ENCODE measurements at places on chromosomes 11 and 22.
A peak's percentile ranks its signal among the peaks of the same experiment; 100 is the strongest.

- DNase-seq, result no peak
Observed at GRCh38 chr11:61657566-61658290, 22.5 kb upstream of the DAGLA start.

DNA sequence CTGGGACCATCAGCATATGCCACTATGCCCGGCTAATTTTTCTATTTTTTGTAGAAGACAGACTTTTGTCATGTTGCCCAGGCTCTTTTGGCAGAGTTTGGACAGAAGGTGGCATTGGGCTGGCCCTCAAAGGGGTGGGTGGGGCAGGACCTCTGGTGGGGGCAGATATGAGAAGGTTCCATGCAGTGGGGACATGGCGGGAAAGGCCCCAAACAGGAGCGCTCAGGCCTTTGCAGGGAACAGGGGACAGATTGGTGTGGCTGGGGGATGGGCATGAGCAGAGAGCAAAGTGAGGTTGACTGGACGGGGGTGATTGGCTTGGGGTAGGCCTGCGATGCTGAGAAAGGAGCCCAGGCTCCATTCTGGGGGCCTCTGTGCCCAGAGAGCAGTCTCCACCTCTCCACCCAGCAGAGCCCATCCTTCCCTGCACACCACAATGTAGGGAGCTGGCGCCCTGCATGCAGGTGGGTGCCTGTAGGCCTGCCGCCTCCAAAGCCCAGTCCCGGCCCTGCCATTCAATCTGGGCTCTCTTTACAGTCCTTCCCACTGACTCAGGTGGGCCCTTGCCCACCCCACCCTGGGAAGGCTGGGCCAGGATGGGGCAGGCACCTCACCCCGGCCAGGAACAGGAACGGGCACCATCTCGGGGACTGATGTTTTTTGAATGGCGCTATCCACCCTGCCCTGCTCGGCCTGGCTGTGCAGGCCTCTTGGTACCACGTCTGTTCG is 98.7 kb downstream of the MORC2 start:
- no peak for DNase-seq

DNA sequence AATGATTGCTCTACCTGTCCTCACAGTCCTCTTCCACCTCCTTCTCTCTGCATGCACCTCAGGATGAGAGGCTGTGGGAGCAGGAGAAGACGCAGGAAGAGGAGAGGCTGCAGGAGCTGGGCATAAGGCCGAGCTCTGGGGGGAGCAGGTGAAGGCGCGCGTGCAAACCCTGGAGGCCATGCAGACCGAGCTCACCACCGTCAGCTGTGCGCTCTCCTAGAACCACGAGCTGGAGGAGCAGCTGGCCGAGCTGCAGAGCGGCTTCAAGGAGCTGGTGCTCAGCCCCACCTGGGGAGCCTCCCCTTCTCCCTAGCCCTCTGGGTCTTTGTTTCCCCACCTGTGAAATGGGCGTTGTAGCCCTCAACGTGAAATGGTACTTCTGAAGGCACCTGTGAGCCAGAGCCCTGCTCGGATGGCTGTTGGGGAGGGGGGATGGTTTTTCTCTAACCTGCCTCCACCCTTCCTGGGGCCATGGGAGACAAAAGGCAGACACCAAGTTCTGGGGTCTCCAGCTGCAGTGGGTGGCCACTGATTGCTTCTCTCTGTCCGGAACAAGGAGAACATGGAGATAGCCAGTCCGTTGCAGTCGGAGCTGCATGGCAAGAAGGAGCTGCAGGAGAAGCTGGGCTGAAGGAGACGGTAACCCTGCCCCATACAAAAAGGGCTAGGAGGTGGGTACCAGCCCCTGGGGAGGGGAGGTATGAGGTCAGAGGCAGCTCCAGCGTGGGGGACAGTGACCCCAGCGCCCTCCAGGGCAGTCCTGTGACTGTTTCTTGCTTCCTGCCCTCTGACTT is 65.2 kb upstream of the A4GALT start:
- no peak for DNase-seq

GRCh38 chr11:134164490-134165370 is 59.0 kb downstream of the NCAPD3 start:
- peak; percentile 38 for DNase-seq

GRCh38 chr11:76524919-76525318 is 80.1 kb downstream of the EMSY start:
- no peak for DNase-seq

DNA sequence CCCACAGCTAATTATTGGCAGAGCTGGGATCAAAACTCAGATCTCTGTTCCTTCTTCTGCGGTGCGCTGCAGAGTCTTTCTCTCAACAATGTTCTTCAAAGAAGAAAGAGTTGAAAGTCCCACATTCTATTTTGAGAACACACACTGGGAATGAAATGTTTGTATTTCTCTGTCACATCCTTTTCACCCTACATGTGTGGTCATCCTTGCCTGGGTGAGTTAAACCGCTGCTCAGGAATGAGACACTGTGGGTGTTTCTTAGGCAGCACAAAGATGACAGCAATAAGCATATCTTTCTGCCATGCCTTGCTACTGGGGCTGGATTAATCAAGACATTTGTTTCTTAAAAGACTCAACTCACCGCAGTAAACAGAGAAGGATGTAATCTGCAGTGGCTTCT is 222.6 kb downstream of the LARGE1 start:
- no peak for DNase-seq

DNA sequence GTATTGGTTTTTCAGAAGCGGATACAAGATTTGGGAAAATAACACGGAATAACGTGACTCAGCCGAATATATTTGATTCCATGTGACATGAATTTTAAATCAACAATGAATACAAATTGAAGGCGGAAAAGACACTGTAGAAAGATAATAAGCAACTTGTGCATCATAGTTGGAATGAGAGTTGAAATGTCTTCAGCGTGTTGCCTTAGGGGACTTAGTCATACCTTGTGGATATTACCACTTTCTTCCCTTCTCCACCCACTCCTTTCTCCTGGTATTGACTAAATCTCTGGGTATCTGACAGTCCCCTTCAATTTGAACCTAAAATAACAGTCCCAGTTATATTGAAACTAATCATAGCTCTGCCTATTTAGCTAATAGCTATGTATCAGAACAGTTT is 2373.1 kb upstream of the RAG2 start:
- no peak for DNase-seq

- no peak for DNase-seq
Observed at GRCh38 chr11:15198284-15198683, 83.6 kb downstream of the INSC start.

DNA sequence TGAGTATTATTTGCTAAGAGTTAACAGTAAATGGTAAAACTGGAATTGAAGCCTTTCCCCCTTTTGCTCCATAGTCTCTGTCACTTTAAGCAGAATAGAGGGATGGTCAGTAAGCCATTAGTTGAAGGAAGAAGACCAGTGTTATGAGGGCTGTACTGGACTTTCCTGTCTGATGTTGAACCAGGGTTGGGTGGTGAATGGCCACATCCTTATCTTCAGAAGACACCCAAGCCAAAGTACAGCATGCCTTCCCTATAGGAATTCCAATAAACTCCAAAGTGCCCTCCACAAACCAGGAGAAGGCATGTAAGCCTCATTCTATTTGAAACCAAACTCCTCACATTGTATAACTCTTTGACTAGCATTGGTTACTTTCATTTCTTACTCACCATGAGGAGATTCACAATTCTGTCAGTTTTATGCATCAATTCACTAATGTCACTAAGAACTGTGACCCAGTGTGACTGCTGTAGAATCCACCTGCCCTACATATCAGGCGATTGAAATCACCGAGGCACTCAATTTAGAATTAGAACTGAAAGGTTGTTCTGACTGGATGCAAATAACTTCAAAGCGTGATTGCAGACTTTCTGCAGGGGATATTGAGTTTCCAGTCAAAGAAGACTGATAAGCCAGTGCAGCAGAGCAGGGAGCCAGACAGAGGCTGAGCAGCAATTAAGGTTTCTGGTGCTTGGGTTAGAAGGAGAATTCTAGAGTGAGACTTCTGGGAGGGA is 107.1 kb upstream of the DDI1 start:
- DNase-seq, result no peak

DNA sequence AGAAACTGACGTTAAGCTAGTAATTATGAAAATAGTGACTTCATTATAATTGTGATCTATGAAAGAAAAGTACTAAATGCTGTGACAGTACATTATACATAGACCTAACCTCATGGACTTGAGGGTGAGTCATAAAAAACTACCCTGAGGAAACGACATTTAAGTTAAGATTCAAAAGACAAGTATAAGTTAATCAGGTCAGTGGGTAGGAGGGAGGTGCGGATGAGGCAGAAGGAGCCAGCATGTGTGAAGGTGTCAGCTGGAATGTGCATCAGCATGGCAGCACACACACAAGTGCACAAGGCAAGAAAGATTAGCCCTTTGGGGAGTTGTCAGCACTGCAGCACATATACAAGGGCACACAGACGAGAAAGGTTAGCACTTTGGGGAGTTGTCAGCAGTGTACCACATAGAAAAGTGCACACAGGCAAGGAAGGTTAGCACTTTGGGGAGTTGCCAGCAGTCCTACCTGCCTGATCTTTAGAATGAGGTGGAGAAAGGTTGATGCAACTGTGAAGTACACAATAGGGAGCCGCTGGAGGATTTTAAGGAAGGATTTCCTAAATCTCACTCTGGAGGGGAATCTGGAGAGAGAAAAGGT is 31.6 kb upstream of the CAVIN3 start:
- no peak for DNase-seq

DNA sequence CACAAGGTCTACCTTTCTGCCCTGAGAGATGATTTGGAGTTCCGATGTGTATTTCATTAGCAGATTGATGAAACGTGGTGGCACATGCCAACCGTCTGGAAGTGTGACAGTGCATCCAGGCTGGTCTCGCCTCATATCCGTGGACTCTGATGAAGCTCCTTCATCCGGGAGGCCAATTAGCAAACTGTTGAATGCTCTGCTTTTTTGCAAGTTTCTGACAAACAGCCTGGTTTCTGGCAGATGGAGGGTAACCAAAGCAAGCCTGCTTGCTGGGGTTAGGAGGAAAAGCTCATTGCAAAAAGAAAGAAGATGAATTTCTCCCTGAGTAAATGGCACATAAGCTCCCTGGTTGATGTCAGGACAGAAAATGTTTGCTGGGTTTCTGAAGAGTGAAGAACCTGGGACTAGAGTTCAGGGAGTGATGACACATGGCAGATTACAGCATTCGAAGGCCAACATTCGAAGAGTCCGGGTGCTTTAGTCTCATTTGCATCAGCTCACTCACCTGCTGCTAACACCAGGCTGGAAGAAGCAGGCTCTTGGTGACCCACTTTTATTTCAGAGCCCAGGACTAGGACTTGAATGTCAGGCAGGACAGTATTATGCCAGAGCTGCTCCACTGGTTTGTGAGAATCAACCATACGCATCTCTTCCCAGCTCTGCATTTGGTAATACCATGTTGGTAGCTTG is 135.9 kb upstream of the TTC12 start:
- no peak for DNase-seq

DNA sequence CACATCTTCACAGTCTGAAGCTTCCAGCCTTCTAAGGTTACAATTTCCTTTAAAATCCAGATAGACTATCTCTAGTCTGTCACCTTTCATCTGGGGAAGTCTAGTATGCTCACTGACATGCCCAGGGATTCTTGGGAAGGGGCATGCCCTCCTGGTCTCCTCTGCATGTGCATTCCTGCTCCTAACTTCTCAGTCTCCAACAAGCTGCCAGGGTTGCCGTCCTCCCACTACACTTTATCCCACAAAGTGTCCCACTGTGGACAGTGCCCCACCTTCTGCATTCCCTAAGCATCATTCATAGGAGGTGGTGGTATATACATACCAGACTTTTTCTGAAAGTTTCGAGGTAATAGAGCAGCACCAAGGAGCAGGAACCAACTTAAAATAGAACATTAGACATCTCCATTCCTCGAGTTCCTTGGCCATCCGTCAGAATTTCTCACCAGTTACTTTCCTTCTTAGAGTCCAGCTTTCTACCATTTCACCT is 28.7 kb downstream of the EIF3F start:
- DNase-seq, result no peak

GRCh38 chr22:22752556-22753477 is 108.4 kb downstream of the GGTLC2 start:
- DNase-seq, result no peak

DNA sequence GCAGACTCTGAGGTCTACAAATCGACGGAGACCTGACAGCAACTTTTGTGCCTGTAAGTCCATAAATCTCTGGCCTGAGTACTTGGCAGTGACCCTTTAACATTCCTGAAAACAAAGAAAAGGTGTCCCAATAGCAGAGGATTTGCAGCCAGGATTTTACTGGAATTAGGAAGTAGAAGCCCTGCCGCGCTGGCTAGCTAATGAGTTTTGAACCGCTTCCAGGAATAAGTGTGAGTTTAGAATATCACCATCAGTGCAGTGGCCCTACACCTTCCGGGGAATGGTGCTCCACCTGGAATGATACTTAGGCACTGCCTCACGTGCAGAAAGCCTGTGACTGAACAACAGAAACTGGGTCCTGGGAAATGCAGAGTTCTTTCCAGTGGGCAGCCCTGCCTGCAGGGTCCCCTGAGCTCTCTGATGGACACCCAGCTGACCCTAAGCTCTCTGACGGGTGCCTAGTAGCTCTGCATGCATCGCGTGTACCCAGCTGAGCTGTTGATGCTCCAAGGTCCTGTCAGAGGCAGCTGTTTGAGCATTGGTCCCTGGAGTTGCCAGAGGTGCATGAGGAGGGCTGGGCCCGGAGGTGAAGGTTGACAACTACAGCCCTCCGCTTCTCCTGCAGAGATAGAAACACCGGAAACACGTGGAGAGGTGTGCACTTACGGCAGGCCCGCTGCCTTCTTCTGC is 380.9 kb downstream of the TBC1D22A start:
- DNase-seq, result no peak

GRCh38 chr11:72040491-72041363 is 39.6 kb downstream of the NUMA1 start:
- peak; percentile 86 for DNase-seq

GRCh38 chr11:81874635-81875034 is 859.0 kb downstream of the FAM181B start:
- DNase-seq, result no peak

DNA sequence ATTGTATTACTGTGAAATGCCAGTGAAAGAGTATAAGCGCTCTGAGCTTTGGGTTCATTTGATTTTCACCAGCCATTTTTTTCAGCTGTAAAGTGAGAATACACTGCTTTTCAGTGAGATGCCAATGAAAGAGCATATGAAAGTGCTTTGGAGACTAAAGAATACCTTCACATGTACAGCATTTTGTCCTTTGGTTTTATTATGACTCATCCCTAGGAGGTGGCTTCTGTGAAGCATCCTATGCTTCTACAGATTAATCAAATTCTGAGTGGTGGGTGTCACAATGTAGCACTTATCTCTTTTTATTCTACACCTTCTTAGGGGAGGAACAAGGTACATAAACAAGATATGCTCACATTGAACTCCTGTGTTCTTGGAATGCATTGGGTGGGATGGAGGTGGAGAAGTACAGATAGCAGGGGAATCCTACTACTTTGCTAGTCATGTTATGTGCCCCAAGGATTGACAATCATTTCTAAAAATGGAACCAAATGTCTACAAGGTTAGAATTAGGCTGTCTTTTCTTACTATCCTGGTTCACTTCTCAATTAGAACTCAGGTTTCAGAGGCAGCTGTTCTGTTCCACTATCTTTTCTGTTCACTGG is 18.7 kb downstream of the TRIM44 start:
- no peak for DNase-seq

- no peak for DNase-seq
Observed at GRCh38 chr11:74751303-74751702, 2.7 kb downstream of the RNF169 start.

GRCh38 chr11:33867561-33867960 is 24.3 kb downstream of the LMO2 start:
- DNase-seq, result no peak

All from NT2/D1 (cell line).